T-helper 2 cell treated with Interferon-gamma antibody and Interleukin-4, amounts not matched to agents 100 ng/mL and 5 ng/mL, for 36 hours (primary cell): ENCODE measurements at places on chromosomes 6 and 20. TPM values are rescaled to one million over a fixed set of nuclear protein-coding genes. Genes with fewer than 3 reads are reported as not detected.

Gene LY6G6D
- total RNA-seq: not detected in 2 replicates

Gene RNF144B
- total RNA-seq: 1.8 and 2.1 TPM in 2 replicates

Gene WFDC5
- not detected in 2 replicates for total RNA-seq

Gene SAMD5
- not detected in 2 replicates for total RNA-seq

Gene MYB
- total RNA-seq: 75.7 and 77.9 TPM in 2 replicates

Gene MATN4
- total RNA-seq: 0.16 and 0.34 TPM in 2 replicates

Gene PCSK2
- not detected in 2 replicates for total RNA-seq

Gene AHI1
- total RNA-seq: 33.9 and 35.9 TPM in 2 replicates

Gene PDE7B
- total RNA-seq: 13.5 and 14.0 TPM in 2 replicates

Gene CALHM6
- total RNA-seq: 17.1 and 20.7 TPM in 2 replicates

Gene GNRH2
- total RNA-seq: 0.89 and 1.7 TPM in 2 replicates

Gene TREM2
- not detected in 2 replicates for total RNA-seq

Gene HLA-DOA
- total RNA-seq: 1.7 and 2.5 TPM in 2 replicates

Gene SLC4A11
- total RNA-seq: 1.0 and 1.1 TPM in 2 replicates

Gene C6orf132
- 0.05 TPM in 2 replicates for total RNA-seq

Gene ENPP5
- total RNA-seq: not detected in 2 replicates

Gene TMEM170B
- total RNA-seq: 0.23 and 0.34 TPM in 2 replicates

Gene IL17A
- total RNA-seq: not detected in 2 replicates

Gene COL9A3
- total RNA-seq: 0.89 and 1.1 TPM in 2 replicates

Gene PRR18
- total RNA-seq: not detected in 2 replicates
